ENCODE measurements at places on chromosomes 11 and 22.

GRCh38 chr11:21612326-21612725 is 580.6 kb upstream of the ANO5 start:
- no peak for DNase-seq

DNA sequence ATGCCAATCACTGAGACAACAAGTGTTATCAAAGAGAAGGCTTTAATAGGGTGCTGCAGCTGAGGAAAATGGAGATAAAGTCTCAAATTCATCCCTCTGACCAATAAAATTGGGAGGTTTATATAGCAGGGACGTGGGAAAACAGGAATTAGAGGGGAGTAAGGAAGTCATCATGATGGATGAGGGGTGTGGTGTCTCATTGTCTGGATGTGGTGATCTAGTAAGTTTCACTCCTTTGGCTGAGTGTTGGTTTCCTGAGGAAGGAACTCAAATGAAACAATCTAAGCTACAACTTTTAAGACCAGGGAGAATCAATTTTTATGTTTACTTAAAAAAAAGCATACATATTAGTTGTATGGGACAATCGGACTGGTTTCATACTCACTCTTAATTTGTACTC is 491.0 kb upstream of the KIRREL3 start:
- DNase-seq = no peak

- no peak for DNase-seq
These were observed 84.6 kb upstream of the NAV2 start for GRCh38 chr11:19628018-19628417.

DNA sequence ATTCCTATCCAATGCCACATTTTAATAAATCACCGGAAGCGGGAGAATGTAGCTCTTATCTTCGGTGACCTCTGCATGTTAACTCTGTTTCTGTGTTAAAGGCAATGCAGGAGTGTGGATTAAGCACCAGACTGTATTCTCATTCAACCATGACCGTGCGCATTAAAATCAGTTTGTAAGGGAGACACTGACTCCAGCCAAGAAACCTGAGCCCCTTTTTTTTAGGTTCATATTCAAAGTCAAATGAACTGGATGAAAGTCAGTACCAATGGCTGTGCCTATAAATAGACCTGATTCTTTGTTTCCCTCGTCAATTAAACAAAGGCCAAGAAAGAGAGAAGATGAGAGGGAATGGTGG is 32.2 kb downstream of the C11orf91 start:
- DNase-seq = no peak

- DNase-seq = no peak
These were observed 11.5 kb upstream of the MYOD1 start for GRCh38 chr11:17707830-17708229.

DNA sequence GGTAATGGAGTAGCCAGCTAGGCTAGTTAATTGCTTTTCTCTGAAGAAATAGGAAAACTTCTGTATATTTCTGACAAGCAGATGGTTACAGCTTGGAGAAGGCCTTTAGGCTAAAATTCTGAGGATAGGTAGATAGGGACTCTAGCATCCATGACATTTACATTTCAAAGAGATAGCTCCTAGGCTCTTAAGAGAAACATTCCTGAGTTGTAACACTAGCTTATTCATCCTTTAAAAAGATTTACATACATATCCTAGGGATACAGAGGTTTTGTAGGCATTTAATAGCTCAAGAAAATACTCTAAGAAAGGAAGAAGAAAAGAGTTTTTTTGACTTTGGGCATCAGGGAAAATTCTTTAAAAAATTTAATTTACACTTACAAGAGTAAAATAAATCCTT is 130.9 kb upstream of the CCDC179 start:
- DNase-seq = no peak

DNA sequence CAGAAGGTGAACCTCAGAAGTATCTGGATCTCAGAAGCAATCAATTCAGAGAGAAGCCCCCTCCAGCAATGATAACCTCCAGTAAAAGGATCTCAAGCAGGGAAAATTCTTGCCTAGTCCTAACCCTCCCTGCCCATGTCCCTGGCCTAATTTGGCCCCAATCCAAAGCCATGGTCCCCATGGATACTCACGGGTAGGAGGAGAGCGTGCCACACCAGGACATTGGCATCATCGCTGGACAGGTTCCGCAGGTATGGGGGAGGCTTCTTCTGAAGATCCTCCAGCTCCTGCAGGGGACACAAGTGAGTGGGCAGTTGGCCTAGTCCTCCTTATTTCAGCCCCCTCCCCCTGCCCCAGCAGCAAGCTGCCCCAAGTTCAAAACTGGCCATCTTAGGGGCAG is 7.3 kb downstream of the UBE2L6 start:
- no peak for DNase-seq

GRCh38 chr11:25423436-25424199 is 908.3 kb upstream of the ANO3 start:
- no peak for DNase-seq

GRCh38 chr11:115488945-115489344 is 15.3 kb downstream of the CADM1 start:
- DNase-seq = no peak

- DNase-seq = no peak
These were observed 52.8 kb downstream of the MYH9 start for GRCh38 chr22:36334821-36335603.

- DNase-seq = no peak
These were observed 55.3 kb downstream of the CACNA1I start for GRCh38 chr22:39625569-39626537.

GRCh38 chr22:35886309-35886708 is 142.3 kb downstream of the RBFOX2 start:
- DNase-seq = no peak

DNA sequence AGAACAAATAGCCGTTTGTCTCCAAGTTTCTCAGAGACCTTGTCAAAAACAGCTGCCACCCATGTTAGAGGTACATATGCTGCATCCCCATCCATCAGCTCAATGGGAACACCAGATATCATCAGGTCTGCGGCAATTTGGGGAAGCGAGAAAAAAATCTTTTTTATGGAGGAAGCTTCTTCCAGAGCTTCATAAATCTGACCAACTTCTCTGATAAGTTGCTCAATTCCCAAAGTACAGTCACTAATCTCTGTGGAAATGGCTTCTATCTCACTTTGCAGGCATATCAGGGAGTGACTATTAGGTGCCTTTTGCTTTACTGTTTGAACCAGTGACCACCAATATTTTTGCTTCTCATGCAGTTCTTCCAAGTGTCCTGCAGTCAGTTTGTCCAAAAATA is 34.3 kb upstream of the MRPL17 start:
- DNase-seq = no peak

- peak; percentile 4 for DNase-seq
These were observed 736 bp downstream of the RDX start for GRCh38 chr11:110295531-110296225.

GRCh38 chr11:78318321-78319114 is 99.1 kb downstream of the GAB2 start:
- peak; percentile 62 for DNase-seq

DNA sequence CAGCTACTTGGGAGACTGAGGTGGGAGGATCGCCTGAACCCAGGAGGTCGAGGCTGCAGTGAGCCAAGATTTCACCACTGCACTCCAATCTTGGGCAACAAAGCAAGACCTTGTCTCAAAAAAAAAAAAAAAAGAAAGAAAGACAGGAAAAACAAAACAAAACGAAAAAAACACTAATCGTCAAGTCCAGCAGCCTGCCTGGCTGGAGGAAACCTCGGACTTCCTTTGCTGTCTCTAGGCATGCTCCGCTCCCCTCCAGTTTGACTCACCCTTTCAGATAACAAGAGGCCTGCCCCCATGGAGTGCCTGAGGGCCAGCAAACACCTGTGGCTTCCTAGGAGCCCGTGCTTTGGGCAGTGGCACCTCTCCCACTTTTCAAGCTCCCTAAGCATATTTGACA is 28.8 kb upstream of the CHKA start:
- peak; percentile 39 for DNase-seq

- no peak for DNase-seq
These were observed 48.4 kb downstream of the DDX10 start for GRCh38 chr11:108713076-108713790.

DNA sequence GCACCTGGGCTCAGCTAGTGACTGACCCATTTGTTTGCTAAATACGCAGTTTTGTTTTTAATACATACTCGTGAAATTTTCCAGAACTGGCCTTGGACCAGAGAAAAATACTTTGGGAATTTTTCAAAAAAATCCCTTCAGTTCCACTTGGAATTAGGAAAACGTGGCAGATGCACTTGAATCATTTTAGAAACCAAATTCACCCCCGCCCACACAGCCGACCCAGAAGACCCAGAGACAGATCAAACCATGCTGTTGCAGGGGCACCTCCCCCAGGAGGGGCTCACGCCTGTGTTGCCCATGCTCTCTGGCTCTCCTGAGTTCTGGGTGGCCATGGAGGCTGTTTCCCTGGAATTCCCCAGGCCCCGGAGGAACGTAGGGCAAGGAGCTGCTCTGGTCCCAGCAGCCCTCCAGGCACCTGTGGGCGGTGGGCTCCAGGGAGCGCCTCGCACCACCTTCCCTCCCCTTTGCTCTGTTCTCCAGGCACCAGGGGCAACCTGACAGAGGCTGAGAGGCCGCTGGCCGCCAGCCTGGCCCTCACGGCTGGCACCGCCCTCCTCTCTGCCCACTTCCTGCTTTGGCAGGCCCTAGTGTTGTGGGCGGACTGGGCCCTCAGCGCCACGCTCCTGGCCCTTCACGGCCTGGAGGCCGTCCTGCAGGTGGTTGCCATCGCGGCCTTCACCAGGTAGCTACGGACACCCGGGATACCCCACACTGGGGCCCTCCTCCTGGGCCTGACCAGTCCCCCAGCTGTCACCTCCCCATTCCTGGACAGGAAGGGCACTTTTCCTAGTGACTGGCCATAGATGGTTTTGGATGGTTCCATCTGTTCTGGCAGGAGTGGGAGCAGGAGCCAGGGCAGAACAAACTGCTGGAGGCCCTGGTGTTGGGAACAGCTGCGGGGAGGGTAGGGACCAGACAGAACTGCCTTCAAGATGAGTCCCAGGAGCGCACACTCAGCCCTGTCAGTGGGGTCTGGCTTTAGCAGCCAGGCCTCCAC is 3.3 kb upstream of the EPS8L2 start:
- DNase-seq = no peak

DNA sequence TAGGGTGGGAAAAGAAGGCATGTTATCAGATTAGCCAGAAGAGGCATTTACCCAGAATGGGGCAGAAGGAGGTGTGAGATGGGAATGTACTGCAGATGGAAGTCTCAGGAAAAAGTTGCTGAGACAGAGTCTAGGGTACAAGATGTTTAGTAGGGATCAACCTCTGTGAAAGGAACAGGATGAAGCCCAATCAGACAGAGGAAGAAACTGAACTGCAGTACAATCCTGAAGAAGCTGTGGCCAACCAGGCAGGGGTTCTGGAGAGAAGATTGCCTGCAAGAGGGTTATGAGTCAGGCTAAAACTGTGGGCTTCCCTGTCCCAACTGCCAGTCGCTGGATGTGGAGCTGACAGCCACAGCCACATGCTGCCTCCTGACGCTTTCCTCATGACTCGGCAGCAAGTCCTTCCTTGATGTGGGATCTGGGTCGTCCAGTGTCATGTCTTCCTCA is 64.0 kb downstream of the CWC15 start:
- DNase-seq = no peak

DNA sequence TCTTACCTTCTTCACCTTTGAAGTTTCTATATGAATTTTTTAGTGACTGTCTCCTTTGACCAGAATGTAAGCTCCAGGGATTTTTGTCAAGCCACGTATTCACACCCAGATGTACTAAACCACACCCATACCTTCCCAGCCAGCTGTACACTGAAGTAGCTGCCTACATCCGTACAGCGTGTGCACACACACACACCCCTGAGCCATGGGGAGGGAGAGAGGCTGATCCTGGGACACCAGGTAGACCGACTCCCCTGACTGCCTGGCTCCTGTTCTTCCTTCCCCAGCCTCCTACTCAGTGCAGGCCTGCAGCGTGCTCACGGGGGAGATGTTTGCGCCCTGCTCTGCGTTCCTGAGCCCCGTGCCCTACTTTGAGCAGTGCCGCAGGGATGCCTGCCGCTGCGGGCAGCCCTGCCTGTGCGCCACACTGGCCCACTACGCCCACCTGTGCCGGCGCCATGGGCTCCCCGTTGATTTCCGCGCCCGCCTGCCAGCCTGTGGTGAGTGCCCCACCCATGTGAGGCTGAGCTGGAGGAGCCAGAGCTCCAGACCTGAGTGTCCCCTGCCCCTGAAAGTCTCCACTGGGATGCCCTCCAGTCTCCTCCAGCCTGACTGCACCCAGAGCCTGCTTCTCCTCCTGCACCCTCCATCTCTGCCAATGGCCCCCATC is 25.9 kb downstream of the OTOG start:
- no peak for DNase-seq

GRCh38 chr11:60056349-60056969 is at the start of gene MS4A3:
Gene MS4A3 (plus strand): TSS chr11:60056665. CDS start chr11:60061161, 4,496 bp downstream.
- no peak for DNase-seq

GRCh38 chr11:75265851-75266531 is 25.4 kb downstream of the TPBGL start:
- DNase-seq = no peak

DNA sequence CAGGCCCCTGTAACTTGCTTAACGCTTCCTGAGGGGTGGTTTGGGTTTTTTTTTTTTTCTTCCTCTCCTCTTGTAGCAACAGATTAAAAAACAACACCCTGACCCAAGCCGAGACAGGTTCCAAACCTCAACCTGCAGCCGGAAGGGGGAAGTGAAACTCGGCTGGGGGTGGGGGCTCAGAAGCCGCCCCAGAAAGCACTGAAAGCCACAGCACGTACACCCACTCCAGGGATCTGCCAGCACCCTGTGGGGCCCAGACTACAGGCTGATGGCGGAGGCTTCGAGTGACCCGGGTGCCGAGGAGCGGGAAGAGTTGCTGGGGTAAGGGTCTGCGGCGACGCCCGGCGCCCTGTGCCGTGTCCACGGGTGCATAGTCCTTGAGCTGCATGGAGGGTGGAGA is at the start of gene LSP1:
TSS of gene LSP1 (plus strand) at position 208 of the 400 bp plus-strand sequence. CDS start at position 269, 61 bp downstream.
- DNase-seq = no peak

DNA sequence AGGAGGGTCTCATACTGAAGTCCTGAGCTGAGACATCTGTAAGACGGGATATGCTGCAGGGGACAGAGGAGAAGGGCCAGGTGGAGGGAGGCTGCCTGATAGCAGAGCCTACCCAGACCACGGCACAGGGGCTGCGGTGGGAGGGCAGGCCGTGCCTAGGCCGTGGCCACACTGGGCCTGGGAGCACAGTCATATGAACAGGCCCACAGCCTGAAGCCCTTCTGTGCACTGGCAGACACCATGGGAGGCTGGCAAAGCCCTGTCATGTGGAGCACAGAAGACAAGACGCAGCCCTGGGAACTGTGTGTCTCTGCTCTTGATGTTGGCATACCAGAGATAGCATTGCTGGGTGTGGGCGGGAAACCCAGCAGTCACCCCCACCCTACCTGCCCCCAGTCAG is 3.3 kb downstream of the SPATA19 start:
- DNase-seq = no peak

DNA sequence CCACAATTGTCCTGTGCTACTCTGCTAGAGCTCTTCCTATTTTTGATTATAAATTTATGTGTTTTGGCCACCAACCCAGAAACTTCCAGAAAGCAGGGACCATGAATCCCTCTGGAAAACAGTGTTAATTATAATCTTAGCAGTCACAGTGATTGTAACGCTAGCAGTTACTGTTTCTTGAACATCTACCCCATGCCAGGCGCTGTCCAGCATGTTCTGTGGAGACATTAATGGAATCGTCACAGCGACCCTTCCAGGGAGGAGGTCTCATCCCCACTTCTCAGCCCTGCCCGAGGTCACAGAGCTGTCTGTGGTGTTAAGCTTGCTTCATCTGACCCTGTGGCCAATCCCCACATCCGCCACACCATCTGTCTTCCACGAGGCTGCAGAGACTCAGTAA is 13.9 kb upstream of the PNPLA5 start:
- no peak for DNase-seq

Measured in NCI-H2227 treated with DMSO at 0.1 percent for 48 hours (cell line).